ENCODE measurements at places on chromosomes 2 and 18.

GRCh38 chr2:211900000-211900399 is 638.6 kb downstream of the ERBB4 start:
- DNase-seq = peak; percentile 4

DNA sequence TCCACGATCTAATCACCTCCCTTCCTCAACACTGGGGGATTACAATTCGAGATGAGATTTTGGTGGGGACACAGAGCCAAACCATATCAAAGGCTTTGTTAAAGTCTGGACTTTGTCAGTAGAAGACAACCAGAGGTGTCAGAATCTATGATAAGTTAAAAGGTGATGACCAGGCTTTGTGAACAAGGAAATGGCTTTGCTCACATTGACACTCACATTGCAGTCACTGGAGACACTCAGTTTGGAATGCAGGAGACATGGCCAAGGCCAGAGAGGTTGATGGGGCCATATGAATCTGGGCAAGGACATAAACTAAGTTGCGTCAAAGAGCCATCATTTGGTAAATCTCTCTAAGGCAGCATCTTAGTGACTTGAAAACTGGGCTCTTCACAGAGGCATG is 678.2 kb upstream of the FSHR start:
- no peak for DNase-seq

- no peak for DNase-seq
Measured at GRCh38 chr2:239425631-239426030, 24.8 kb upstream of the HDAC4 start.

DNA sequence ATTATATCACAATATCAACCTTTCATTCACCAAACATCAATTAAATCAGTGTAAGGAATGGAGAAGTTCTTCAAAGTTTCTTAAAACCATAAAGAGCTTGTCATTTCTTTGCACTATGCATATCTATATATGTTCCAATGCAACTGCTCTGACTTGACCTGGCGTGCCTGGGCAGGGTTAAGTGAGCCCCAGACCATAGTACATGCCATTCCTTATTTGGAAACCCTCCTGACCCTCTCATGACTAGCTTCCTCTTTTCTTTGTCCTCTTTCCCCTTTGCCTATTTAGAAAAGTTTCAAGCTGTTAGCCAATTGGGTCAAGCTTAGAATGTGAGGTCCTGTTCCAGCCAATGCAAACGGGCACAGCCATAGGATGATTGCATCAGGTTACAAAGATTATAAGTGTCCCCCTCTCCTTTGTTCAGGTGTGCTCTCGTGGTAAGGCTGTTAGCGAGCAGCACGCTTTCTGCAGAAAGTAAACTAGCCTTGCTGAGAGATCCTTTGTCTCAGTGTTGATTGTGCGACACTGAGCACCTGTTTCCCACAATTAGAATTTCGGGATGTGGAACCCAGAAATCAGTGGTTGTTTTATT is 78.2 kb upstream of the UXS1 start:
- DNase-seq = no peak

GRCh38 chr2:190031969-190032618 is 30.4 kb downstream of the MSTN start:
- no peak for DNase-seq

- DNase-seq = no peak
Measured at GRCh38 chr2:238700117-238700457, 147.8 kb upstream of the TWIST2 start.

DNA sequence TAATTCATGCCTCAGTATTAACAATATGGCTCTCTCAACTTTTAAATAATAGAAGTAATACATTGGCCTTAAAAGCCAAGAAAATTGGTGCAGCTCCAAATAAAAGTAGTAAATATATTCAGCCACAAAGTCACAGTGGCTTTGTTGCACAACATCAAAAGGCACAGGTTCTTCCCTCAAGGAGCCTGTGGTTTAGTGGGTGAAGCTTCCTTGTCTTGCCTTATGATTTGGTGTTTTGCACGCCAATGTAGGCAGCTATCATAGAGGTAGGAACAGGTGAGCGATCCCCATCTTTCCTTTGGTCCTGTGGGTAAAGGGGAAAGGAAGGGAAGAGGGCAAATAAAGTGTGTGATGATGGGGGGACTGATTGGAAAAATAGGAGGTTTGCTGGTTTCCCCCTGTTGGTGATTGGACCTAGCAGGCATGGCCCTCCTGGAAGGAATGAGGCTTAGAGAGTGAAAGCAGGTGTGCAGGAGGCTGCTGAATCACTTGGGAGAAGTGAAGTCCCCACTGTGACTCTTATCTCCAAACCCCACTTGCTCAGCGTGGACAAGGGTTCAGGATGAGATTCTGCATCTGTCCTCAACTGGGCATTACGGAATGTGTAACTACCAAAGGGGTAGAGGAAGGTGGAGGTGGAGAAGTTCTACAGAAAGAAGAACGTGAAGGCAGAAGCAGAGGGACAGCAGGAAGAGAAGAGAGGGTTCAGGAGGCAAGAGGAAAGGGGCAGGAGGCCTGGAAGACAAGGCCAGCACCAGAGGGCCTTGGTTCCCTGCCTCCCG is 20.1 kb upstream of the TNP1 start:
- DNase-seq = no peak

GRCh38 chr2:64228126-64228678 is 84.0 kb upstream of the PELI1 start:
- peak; percentile 79 for DNase-seq

GRCh38 chr2:37526323-37526722 is 145.1 kb downstream of the CDC42EP3 start:
- no peak for DNase-seq

- no peak for DNase-seq
Measured at GRCh38 chr18:2883076-2883735, 36.4 kb downstream of the EMILIN2 start.

DNA sequence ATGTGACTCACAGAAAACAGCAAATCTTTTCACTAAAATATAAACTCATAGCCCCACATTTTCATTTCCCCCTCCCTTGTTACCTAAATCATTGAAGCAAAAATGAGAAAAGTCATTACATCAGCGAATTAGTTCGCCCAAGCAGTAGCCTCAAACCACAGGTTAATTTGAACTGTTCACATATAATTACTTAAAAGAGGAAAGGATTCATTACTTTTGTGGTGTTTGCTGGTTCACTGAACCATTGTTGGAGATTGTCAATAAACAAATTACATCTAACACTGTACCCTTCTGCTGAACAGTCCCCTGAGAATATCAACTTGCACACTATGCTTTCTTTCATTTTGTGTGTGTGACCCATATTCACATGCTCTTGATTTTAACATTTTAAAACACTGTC is 238.7 kb downstream of the ERBB4 start:
- DNase-seq = no peak

GRCh38 chr2:13115643-13116042 is 398.9 kb downstream of the TRIB2 start:
- DNase-seq = no peak

- DNase-seq = no peak
Measured at GRCh38 chr2:148814143-148814859, 60.7 kb upstream of the KIF5C start.

GRCh38 chr2:109736177-109736827 is 57.8 kb upstream of the RGPD5 start:
- DNase-seq = peak; percentile 41

DNA sequence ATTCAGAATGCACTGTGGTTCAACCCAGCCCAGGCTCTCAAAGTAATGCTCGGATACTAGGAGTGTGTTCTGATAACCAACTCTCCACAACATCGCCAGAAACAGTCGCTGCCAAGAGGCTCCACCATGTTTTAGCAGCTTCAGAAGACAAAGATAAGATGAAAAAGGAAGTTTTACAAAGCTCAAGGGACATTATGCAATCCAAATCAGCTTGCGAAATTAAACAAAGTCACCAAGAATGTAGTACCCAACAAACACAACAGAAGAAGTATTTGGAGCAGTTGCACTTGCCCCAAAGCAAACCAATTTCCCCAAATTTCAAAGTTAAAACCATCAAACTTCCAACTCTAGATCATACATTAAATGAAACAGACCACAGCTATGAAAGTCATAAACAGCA is 360.9 kb downstream of the XIRP2 start:
- no peak for DNase-seq

GRCh38 chr2:42844366-42844765 is 52.0 kb upstream of the HAAO start:
- DNase-seq = no peak

- no peak for DNase-seq
Measured at GRCh38 chr2:46854260-46854659, 61.3 kb downstream of the MCFD2 start.

DNA sequence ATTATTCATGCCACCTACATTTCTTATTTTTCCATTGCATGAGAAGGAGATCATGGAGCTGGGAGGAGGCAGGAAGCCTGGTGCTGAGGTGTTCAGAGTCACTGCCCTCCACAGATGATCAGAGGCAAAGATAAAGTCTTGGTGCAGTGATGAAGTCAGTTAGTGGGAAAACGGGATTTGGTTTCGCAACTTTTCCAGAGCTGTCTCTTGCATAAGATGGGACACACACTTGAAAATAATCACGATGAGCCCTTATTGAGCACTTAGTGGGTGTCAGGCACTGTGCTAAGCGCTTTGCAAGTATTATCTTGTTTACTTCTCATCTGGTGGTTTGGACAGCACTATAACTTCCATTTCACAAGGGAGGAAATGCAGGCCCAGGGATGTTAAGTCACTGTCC is 222.1 kb upstream of the SMAD2 start:
- DNase-seq = no peak

DNA sequence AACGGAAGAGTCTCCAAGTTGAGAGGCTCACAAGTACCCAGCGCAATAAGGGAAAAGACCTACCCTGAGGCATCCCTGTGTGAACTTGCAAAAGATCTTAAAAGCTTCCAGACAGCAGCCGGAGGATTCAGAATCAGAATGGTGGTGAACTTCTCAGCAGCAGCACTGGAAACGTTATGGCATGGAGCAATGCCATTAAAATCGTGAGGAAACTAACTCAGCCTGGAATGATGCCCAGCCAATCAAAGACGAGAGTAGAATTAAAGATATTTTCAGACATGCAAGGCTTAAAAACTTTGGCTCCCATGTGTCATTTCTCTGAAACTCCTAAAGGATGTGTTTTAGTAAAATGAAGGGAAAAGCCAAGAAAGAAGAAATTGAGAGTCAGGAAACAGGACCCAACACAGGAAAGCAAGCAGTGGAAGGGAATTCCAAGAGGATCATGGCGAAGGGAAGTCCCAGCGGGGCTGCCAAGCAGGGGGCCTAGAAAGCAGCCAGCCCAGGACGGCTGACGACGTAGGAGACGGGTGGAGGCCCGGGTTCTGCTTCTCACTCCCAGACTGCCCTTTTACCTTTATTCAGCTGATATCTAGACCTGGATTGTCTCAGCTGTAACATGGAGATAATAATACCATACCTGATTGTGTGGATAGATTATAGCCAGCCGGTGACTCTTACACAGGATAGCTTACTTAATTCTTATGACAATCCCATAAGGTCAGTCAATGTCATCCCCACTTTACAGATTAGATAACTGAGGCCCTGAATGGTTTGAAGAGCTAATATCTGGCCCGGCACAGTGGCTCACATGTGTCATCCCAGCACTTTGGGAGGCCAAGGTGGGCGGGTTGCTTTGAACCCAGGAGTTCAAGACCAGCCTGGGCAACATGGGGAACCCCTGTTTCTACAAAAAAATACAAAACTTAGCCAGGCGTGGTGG is 92.8 kb downstream of the ASAP2 start:
- no peak for DNase-seq

DNA sequence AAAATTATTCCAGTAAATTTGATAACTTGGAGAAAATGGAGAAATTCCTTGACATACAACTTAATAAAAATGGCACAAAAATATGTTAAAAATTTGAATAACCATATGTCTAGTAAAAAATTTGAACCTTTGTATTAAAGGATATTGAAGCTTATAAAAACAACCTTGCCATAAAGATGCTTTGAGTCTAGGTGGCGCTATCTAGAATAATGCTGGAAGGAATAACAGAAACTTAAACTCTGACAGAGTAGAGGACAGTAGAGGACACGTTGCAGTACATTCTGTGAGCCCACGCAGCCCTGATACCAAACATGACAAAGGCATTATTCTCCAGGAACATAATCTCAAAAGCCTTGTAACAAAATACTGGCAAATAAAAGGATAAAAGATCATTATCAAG is 44.7 kb upstream of the ALKAL2 start:
- no peak for DNase-seq

DNA sequence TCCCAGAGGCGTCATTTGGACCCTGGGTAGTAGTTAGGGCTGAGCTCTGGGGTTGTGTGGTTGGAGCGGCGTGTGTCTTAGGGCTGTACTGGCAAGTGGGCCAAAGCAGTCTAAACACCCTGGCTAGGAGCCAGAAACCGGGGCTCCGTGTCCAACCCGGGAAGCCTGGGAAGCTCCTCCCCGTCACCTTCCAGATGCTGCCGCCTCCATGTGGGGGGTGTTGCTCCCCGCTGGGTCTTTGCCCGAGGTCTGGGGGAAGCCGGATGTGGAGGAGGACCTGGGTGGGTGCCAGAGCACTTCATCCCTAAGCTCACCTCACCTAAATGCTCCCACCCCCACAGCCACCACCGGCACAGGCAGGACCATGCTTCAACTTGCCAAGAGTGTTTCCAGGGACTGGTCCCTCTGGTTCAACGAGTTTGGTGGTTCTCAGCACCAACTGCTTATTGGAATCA is 25.4 kb downstream of the TET3 start:
- DNase-seq = no peak

DNA sequence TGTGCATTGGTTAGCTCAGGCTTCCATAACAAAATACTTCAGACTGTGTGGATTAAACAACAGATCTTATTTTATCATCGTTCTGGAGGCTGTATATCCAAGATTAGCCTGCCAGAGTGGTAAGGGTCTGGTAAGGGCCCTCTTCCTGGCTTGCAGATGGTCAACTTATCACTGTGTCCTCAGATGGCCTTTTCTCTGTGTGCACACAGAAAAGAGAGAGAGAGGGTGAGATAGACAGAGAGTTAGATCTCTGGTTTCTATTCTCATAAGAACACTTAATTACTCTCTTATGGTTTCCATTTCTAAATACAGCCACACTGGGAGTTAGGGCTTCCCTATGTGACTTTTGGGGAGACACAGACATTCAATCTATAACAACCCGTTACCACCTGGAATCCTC is 1003.5 kb downstream of the TSN start:
- DNase-seq = no peak

GRCh38 chr2:104502901-104503300 is 351.0 kb upstream of the POU3F3 start:
- no peak for DNase-seq

DNA sequence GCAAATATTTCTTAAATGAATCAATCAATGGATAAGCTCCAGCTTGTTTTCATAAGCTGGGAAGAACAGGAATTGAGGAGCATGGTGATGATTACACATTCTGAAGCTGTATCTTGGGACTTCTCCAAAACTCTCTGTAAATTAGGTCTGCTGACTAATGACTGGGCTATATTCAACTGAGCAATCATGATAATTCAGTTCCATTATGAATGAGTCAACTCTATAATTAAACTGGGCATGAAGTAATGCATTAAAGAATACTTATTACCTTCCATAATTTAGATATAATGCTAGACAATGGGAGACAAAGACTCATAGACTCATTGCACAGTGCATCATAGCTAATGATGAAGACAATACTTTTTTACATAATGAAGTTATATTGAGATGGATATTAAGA is 207.4 kb downstream of the CBLN2 start:
- no peak for DNase-seq
